ENCODE measurements at places on chromosomes 5 and 9.

DNA sequence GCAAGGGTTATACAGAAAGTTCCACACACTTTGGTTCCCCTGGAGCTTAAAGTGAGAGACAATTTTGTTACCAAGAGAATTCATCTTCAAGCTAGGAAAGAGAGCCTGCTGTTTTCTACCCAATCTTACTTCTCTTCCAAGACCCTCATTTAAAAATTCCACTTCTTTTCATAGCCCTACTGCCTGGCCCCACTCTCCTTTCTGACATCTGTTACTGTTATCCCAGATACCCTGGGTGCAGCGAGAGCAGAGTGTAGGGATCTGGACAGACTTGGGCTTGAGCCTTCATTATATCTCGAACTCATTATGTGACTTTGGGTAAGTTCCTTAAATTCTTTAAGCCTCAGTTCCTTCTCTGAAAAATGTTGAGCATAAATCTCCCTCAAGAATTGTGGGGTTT is 263.1 kb downstream of the ASTN2 start:
- no peak overlapping the region for H3K27ac ChIP-seq
- no peaks in the 10 kb centered on the region for H3K27me3 ChIP-seq
- H3K4me3 ChIP-seq = no peak overlapping the region
- DNase-seq = no peak
- no peaks in the 10 kb centered on the region for H3K36me3 ChIP-seq
- H3K4me1 ChIP-seq = no peaks in the 10 kb centered on the region

GRCh38 chr5:64163746-64164145 is 1.9 kb upstream of the RNF180 start:
- H3K4me3 ChIP-seq = no peak overlapping the region
- H3K27ac ChIP-seq = no peak overlapping the region
- no peak for DNase-seq
- no peaks in the 10 kb centered on the region for H3K36me3 ChIP-seq

- H3K4me3 ChIP-seq = no peak overlapping the region
- no peaks in the 10 kb centered on the region for H3K36me3 ChIP-seq
- peaks cover 14% of the 10 kb centered on the region for H3K4me1 ChIP-seq
- peak; percentile 72 for DNase-seq
- peak overlapping the region; percentile 62 for H3K27ac ChIP-seq
- no peaks in the 10 kb centered on the region for H3K27me3 ChIP-seq
Measured at GRCh38 chr5:75366787-75367186, 29.8 kb downstream of the HMGCR start.

GRCh38 chr9:38114905-38115304 is 45.9 kb upstream of the SHB start:
- DNase-seq = no peak
- no peaks in the 10 kb centered on the region for H3K27me3 ChIP-seq
- no peak overlapping the region for H3K4me3 ChIP-seq
- no peaks in the 10 kb centered on the region for H3K4me1 ChIP-seq
- H3K36me3 ChIP-seq = no peaks in the 10 kb centered on the region
- no peak overlapping the region for H3K27ac ChIP-seq

DNA sequence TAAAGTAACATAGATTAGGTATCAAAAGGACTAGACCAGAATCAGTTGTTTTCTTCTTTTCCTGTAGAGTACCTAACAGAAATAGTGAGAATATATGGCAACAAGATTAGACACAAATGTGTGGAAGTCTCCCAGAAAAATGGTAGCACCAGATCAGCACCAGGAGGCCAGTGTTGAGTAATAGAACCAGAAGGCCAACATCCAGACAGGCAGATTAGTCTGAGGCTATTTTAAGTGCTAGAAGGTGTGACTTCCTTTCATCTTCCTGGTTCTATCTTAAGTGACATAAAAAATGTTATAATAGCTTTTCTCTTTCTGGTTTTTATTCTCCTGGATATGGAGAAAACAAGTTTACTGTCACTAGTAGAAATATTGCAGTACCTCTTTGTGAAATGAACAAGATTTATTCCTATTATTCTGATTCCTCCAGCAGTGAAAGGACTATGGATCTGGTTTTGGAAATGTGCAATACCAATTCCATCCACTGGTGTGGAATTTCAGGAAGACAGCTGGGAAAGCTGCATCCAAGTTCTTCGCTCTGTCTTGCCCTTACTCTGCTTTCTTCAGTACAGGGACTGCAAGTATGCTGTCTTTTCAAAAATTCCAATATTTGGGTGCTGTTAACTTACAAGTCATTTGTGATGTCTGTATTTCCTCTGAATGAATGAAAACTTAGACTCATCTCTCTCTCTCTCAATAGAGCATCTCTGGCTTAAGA is 39.1 kb downstream of the SHLD3 start:
- H3K4me3 ChIP-seq = no peak overlapping the region
- no peaks in the 10 kb centered on the region for H3K27me3 ChIP-seq
- DNase-seq = no peak
- H3K27ac ChIP-seq = no peak overlapping the region
- no peaks in the 10 kb centered on the region for H3K4me1 ChIP-seq
- H3K36me3 ChIP-seq = no peaks in the 10 kb centered on the region

DNA sequence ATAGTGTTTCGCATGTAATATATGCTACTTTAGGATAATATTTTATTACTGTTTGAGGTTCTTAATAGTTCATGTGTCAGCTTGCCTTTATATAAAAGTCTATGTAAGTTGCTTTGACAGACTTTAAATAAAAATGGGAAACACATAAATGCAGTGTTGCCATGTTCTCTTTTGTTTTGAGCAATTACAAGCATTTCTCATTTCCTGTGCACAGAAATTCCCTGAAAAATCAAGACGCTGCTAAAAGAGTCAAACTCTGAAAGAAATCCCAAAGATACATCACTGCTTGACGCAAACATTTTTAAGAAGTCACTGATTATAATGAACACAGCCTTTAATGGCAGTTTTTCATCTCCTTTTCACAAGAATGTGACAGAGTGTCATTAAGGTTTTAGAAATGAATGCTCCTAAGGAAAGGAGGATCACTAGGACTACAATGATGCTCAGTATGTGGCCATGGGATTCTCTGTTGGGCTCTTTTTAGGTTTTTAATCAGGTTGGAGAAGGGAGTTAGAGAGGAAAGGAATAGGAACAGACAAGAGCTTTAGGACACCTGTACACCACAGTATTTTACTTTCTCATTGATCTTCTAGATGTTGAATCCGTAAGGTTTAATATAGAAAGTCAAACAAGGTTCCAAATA is 29.4 kb downstream of the ZCCHC7 start:
- peaks cover 7% of the 10 kb centered on the region for H3K36me3 ChIP-seq
- DNase-seq = no peak
- no peak overlapping the region for H3K4me3 ChIP-seq

DNA sequence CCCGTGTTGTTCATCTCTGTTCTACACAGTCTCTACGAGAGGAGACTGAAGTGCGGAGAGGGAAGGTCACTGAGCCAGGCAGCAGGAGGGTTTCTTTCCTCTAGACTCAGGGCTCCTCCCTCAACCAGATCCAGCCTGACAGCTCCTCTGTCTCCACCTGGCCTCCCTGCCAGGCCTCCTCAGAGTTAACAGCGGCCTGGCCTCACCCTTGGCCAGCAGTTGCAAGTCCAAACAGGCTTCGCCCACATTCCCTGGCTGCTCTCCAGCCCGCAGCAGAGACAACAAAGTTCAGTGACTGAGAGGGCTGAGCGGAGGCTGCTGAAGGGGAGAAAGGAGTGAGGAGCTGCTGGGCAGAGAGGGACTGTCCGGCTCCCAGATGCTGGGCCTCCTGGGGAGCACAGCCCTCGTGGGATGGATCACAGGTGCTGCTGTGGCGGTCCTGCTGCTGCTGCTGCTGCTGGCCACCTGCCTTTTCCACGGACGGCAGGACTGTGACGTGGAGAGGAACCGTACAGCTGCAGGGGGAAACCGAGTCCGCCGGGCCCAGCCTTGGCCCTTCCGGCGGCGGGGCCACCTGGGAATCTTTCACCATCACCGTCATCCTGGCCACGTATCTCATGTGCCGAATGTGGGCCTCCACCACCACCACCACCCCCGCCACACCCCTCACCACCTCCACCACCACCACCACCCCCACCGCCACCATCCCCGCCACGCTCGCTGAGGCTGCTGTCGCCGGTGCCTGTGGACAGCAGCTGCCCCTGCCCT is at the start of gene HRCT1:
TSS of gene HRCT1 (plus strand) at position 291 of the 768 bp plus-strand sequence. CDS start at position 377, 86 bp downstream.
- no peak within 1 kb of the TSS for H3K27ac ChIP-seq
- H3K4me3 ChIP-seq = no peak within 1 kb of the TSS
- peaks cover 1% of the 10 kb centered on the region for H3K27me3 ChIP-seq

DNA sequence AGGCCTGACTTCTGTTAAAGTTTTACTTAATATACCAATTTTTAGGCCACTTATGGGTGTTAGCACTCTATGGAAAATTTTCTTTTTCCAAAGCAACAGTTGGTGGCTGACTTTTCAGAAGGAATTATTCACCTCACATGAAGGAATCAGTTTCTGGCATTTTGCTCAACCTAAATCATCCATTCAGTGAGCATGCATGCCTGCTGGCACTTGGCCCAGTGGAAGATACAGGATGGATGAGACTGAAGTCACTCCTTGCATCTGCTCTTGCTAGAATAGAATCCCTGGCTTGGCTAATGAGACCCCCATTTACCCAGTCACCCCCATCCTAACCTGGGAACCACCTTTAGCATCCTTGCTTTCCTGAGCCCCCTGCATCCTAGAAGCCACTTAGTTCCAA is 131.7 kb downstream of the WDR41 start:
- no peak overlapping the region for H3K27ac ChIP-seq
- H3K4me1 ChIP-seq = peaks cover 16% of the 10 kb centered on the region
- no peak for DNase-seq
- H3K27me3 ChIP-seq = no peaks in the 10 kb centered on the region
- H3K4me3 ChIP-seq = no peak overlapping the region
- no peaks in the 10 kb centered on the region for H3K36me3 ChIP-seq

DNA sequence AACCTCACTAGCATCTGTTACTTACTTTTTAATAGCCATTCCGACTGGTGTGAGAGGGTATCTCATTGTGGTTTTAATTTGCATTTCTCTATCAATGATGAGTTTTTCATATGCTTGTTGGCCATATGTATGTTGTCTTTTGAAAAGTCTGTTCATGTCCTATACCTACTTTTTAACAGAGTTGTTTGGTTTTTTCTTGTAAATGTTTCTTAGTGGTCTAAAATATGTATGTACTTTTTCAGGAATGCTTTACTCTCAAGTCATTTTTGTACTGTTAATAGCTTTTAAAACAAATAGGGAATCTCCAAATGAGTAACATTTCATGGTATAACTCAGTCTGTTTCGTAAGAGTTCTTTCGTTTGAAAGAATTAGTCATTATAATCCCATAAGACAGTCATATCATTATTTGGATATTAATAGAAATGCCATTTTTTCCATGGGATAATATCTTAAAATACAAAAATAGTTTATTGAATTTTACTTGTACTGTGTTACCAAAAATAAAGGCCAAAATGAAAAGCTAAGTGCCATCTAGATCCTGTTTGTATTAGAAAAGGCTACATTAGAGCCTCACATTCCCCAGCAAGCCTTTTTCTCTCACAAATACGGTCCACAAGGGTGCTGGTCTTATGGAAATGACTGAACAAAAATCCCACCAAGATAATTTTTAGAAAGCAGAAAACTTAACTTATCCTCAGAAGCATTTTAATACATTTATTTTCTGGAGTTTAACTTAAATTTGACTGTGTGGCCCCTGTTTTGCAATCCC is 247.7 kb downstream of the PJA2 start:
- no peaks in the 10 kb centered on the region for H3K36me3 ChIP-seq
- peak; percentile 34 for DNase-seq
- no peaks in the 10 kb centered on the region for H3K27me3 ChIP-seq
- peak overlapping the region; percentile 48 for H3K27ac ChIP-seq

DNA sequence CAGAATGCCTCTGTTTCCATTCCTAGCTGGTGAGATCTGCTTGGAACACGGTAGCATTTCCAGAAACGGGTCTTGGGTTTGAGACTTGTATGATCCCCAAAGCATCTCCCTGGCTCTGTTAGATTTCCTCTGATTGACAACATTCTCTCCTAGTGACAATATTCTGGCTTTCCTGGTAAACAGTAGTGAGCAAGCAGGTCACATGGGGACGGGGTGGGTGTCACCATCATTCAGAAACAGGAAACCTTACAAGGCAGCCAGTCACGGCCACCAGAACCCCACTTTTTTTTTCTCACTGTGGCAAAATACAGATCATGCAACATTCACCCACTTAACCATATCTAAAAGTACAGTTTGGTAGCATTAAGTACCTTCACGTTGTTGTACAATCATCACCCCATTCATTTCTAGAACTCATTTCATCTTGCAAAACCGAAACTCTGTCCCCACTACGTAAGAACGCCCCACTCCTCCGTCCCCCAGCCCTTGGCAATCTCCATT is 90.1 kb upstream of the LMX1B start:
- H3K4me1 ChIP-seq = no peaks in the 10 kb centered on the region
- H3K27ac ChIP-seq = no peak overlapping the region
- H3K4me3 ChIP-seq = no peak overlapping the region
- no peaks in the 10 kb centered on the region for H3K36me3 ChIP-seq

DNA sequence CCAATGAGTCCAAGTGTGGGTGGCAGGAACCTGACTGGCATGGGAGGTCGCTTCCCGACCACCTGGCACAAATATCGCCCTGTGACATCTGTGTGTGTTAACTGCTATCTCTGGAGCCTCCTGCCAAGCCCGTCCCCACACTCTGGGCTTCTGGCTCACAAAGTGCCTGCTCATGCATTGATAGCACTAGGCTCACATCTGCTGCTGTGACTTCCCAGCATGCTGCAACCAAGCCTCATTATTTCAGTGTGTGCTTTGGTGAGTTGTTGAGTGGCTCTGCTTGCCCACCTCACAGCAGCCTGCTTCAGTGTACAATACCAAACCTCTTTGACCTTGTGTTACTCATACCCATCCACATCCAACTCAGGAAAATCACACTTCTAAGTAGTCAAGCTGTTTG is 139.8 kb downstream of the APBA1 start:
- 0 out of 2 replicates have a peak, but pooled peaks cover 2% of the 10 kb centered on the region for H3K27me3 ChIP-seq
- H3K4me3 ChIP-seq = no peak overlapping the region
- no peaks in the 10 kb centered on the region for H3K4me1 ChIP-seq
- H3K36me3 ChIP-seq = no peaks in the 10 kb centered on the region

- H3K4me1 ChIP-seq = no peaks in the 10 kb centered on the region
- H3K27me3 ChIP-seq = no peaks in the 10 kb centered on the region
- no peak overlapping the region for H3K27ac ChIP-seq
- no peak for DNase-seq
- H3K36me3 ChIP-seq = no peaks in the 10 kb centered on the region
- H3K4me3 ChIP-seq = no peak overlapping the region
Measured at GRCh38 chr5:72991394-72991793, 35.6 kb downstream of the FCHO2 start.

- no peaks in the 10 kb centered on the region for H3K4me1 ChIP-seq
- H3K27me3 ChIP-seq = no peaks in the 10 kb centered on the region
- H3K27ac ChIP-seq = no peak overlapping the region
- H3K4me3 ChIP-seq = no peak overlapping the region
- H3K36me3 ChIP-seq = no peaks in the 10 kb centered on the region
- no peak for DNase-seq
Measured at GRCh38 chr9:100803956-100804355, 224.6 kb upstream of the PLPPR1 start.

Measured in GM12878 (cell line).